ENCODE measurements at places on chromosomes 12 and 14.

DNA sequence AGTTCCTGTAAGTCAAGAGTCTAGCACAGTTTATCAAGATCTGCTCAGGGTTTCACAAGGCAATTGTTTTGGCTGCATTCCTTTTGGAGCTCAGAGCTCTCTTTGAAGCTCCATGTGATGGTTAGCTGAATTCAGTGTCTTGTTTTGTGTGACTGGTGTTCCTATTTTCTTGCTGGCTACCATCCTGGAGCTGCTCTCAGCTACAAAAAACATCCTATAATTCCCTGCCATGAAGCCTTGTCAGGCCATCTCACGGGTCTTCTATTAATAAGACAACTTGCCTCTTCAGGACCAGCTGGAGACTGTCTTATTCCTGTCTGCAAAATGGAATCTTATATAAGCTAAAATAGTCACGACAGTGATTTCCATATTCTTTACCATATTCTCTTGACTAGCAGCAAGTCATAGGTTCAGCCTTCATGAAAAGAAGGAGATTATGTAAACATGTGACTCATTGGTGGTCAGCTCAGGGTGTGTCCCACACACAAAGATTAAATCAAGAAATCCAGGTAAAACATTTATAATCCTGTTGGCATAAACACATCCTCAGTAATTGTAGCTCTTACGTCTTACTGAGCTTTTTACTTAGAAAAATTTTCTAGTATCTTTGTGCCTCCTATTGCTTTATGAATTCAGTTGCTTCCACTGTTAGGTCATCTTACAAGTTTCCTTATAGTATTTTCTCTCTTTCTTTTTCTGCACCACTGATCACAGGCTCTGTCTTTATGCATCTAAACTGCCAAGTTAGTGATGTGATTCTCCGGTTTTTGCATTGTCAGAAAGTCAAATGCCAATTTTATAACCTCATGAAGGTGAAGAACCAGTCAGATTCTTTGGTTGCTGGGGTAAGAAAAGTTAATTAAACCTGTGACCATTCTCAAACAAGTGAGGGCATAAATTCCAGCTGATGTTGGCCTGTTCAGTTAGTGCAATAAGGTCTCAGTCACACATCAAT is 378.5 kb upstream of the MGAT4C start:
- DNase-seq = peak; percentile 5

- DNase-seq = peak; percentile 33
Measured at GRCh38 chr14:59283361-59283760, 94.9 kb downstream of the DAAM1 start.

DNA sequence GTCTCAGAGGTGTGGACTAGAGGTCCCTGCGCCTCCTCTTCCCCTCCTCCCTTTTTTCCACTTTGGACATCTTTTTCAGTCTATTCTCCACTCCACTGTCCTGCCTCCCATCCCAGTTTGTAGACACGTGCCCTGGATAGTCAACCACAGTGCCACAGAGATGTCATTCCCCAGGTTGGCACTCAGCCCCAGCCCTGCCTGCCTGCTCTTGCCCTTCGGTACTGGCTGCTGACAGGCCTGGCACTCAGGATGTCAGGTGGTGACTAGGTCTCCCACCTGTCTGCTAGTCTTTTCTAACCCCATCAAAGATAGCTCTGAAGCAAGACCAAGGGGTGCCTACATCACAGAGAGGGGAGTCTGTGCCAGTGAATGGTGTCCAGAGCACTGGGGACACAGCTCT is 15.8 kb downstream of the KRT71 start:
- DNase-seq = no peak

DNA sequence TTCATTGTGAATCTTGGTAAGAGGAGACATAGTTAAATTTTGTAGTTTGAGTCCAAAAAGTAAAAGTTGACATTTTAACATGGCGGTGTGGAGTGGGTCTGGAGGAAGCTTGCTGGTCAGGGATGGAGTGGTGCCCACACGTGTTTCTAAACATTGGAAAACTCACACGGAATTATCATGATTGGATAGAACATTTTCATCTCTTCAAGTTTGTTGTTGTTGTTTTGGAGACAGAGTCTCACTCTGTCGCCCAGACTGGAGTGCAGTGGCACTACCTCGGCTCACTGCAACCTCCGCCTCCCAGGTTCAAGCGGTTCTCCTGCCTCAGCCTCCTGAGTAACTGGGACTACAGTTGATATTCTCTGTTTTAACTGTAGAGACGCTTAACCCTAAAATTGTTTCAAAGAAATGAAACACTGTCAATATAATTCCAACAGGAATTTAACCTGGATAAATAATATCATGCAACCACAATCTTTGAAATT is 502 bp upstream of the MBIP start:
- no peak for DNase-seq

DNA sequence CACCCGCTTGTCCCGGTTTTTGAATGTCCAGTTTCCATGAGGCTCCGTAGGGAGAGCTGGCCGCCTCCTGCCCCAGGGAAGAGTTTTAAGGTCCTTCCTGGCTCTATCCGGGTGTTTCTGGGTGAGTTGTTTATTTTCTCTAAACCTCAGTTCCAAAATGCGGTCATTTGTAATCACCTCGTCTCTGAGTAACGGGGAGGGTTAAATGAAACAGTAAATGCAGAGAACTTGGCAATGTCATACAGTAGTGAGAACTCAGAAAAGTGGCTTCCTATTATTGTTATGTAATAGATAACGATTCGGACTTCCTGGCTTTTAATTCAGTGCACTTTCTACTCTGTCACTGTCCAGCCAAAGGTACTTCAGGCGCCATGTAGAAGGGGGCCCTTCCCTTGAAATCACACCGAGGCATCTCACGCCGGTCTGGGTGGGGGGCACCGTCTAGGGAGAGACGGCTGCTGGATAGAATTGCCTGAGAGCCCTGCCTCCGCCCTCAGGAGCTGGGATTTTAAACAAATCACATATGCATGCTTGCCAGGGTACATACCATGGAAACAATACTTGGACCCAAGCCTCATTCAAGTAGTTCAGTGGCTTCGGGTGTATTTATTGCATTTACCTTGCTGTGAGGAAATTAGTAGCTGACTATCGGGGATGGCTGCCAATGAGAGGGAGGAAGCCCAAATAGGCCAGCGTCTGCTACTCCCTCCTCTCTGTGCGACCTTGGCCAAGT is 26.4 kb downstream of the NOS1 start:
- no peak for DNase-seq

DNA sequence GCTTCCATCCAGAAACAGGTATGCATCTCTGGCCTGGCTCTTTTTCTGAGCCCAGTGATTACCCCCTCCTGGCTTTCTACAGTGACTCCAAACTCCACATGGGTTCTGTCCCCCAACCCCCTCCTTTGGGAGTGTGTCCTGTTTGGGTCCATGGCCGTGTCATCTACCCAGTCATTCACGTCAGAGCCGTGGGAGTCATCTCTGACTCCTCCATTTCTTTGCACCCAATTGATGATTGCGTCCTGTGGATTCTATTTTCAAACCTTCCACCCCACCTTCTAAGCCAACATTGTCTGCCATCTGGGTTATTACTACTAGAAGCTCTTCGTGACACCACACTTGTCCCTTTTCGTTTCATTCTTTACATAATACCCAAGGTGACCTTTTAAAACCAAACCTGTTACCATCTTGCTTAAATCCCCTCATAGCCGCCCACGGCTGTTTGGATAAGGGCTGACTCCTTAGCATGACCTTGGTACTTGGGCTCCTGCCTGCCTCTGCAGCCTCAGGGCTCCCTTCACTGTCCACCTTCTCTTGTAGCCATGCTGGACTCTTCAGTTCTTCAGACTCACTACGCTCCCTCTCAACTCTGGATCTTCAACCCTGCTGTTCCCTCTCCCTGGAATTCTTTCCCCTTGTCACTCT is 38.1 kb upstream of the NT5DC3 start:
- DNase-seq = no peak

GRCh38 chr14:20632831-20633691 is 8.4 kb downstream of the OR6S1 start:
- DNase-seq = peak; percentile 87

DNA sequence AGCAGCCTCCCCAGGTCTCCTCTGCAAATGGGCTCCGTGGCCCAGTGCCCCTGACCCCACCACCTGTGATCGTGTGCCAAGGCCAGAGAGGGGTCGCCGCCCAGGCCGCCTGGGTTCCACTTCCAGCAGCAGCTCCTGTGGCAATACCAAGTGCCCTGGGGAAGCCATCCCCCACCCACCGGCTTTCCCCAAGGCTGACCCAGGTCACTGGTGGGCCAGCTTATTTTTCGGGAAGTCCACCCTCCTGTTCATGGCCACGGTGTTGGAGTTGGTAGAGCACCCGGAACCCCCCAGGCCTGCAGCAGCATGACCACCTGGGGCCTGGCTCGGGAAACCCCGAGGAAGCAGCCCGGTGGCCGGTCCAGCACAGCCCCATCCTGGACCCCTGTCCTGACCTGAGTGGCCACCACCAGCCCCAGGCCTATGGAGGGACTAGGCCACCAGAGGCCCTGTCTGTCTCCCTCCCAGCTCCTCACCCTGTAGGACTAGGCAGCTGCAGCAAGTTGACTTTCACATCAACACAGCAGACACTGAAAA is 40.8 kb upstream of the OASL start:
- no peak for DNase-seq

DNA sequence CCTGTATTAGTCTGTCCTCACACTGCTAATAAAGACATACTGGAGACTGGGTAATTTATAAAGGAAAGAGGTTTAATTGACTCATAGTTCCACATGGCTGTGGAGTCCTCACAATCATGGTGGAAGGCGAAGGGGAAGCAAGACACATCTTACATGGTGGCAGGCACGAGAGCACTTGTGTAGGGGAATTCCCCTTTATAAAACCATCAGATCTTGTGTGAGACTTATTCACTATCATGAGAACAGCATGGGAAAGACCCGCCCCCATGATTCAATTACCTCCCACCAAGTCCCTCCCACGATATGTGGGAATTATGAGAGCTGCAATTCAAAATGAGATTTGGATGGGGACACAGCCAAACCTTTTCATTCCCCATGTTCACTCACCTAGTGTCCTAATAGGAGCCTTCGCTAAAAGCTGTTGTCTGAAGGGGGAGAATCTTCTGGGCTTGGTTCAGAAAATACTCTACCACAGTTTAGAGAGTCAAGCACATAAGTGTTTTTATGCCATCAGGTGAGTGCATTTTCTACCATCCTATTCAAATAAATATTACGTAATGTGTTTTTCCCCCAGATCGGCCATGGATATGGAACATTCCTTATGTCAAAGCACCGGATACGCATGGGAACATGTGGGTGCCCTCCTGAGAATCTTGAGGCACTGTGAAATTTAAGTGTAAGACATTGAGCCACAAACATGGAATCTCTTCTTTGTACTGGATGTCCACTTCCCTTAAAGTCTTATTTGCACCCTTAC is 19.1 kb upstream of the KCNK13 start:
- no peak for DNase-seq

DNA sequence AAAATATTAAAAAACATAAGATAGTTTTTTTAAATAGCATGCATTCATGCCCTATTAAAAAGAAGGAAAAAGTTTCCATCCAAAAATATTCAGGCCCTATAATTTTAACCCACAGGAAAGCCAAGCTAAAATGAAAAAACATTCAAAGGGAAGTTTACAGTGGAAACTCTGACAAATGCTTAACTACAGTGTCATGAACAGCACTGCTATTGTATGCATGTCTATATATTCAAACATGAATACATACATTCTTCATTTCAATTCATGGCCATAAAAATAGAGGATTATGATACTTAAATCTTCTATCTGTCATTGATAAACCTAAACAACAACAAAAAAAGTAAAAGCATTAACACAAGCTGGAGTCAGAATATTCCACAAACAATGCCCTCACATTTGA is 67.4 kb downstream of the PPP2R5E start:
- DNase-seq = no peak

DNA sequence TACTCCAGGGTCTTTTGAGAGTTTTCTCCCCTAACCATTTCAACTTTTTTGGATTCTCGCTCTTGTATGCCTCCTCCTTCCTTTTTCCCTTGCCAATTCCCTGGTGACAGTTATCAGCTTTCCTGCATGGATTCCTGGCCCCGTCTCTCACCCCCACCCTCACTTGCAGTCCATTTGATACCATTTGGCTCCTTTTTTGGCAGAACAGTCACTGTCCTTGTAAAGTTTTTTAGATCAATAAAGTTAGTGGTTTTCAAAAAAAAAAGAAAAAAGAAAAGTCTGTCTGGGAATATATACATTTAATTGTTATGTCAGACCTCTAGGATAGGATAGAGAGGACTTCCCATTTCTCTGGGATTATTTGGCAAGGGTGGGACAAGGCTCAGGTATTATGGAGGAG is 42.1 kb downstream of the ACTN1 start:
- no peak for DNase-seq

- DNase-seq = no peak
Measured at GRCh38 chr12:71214511-71215285, 56.9 kb upstream of the TSPAN8 start.

- no peak for DNase-seq
Measured at GRCh38 chr12:3902921-3903320, 29.7 kb upstream of the PARP11 start.

GRCh38 chr14:64082837-64083236 is 211.3 kb downstream of the ESR2 start:
- peak; percentile 45 for DNase-seq

- peak; percentile 9 for DNase-seq
Measured at GRCh38 chr12:30166006-30166795, 382.5 kb upstream of the TMTC1 start.

DNA sequence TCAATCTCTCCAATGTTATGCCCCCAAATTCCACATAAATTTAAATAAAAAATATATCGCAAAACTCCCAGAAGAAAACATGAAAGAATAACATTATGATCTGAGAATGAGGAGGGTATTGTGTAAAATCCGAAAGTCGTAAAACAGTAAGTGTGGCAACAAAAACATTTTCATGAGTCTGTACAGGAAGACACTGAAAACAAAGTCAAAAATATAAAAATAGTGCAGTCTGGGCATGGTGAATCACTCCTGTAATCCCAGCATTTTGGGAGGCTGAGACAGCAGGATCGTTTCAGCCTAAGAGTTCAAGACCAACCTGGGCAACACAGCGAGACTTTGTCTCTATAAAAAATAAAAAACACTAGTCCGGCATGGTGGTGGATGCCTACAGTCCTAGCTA is 57.1 kb downstream of the SPTLC2 start:
- DNase-seq = no peak

DNA sequence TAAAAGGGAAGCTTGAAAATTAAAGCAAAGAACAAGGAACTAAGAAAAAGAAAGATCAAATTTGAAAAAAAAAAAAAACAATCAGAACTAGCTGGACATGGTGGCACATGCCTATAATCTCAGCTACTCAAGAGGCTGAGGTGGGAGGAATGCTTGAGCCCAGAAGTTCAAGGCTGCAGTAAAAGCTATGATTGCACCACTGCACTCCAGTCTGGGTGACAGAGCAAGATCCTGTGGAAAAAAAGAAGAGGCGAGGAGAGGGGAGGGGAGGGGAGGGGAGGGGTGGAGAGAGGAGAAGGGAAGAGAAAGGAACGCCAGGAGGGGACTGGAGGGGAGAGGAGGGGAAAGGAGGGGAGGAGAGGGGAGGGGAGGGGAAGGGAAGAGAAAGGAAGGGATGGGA is 43.0 kb downstream of the EEA1 start:
- no peak for DNase-seq
